ENCODE measurements at places on chromosomes 7 and 10.

GRCh38 chr7:143235561-143235960 lies 13.7 kb downstream of the TAS2R40 start:
- DNase-seq, result no peak

DNA sequence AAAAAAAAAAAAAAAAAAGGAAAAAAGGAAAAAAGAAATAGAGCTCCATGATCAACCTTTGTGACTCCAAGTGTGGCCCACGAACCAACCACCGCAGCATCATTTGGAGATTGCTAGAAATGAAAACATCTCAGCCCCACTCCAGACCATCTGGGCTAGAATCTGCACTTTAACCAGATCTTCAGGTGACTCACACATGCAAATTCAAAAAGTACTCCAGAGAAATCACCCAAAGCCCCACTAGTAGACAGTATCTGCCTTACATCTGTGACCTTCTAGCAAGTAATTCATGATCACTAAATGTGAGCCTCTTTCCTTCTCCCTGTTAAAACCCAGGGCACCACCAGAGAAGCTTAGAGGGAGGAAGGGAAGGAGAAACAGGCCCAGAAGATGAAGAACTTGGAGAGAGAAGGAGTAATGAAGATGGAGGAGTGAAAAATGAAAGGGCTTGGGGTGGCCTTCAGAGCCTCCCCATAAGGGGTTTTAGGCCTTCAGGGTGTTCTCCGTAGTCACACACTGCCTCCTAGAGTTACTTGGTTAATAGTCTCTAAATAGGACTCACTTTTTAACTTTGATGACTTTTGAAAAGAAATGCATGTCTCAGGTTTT lies 94.0 kb downstream of the SLC37A3 start:
- DNase-seq, result no peak

DNA sequence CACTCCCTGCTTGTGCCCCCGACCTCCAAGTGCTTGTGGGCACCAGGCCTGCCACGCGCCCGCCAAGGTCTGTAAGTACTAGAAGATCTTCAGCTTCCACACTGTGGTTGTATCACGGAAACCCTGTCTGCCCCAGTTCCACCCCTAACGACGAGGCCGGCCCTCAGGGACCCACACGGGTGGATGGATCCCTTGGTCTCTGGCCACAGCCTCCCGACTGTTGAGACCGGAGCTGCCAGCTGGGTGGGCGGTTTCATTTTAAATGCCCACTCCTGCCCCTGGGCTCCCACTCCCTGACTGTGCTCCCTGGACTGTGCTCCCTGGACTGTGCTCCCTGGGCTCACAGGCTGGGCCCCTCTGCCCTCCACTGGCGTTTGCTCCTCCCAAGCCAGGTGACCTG lies 50.1 kb downstream of the DPYSL4 start:
- DNase-seq, result no peak

DNA sequence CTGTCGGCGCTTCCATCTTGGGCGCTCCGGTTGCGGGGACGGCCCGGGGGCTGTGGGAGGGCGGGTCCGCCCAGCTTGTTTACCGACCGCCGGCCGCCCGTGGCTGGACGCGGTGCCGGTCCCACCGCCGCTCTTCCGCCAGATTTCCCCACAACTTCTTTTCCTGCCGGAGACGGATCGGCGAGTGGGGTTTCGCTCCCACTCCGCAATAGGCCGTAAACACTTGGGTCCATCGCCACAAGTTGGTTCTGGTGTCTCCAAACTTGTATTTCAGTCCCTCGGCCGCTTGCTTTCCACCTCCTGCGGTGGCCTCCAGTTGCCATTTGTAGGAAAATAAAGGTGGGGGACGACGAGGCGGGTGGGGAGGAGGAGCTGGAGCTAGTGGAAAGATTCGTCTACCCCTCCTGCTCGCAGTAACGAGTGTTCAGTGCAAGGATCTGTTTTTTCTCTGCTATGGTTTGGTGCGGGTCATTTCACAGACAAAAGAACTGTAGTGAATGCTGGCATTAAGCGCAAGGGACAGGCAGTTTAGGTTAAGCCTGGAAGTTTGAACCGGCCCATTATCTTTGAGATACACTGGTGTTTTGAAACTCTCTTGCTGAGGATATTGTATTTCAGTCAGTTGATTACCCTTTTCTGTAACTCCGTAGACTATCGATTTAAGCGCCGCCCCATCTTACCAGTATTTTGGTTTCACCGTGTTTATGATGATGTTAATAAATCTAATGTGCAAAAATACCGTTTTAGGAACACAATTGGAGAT lies 24.3 kb upstream of the ZRANB1 start:
- no peak for DNase-seq

- DNase-seq, result no peak
Observed at GRCh38 chr10:66917104-66917503, 8.7 kb upstream of the LRRTM3 start.

DNA sequence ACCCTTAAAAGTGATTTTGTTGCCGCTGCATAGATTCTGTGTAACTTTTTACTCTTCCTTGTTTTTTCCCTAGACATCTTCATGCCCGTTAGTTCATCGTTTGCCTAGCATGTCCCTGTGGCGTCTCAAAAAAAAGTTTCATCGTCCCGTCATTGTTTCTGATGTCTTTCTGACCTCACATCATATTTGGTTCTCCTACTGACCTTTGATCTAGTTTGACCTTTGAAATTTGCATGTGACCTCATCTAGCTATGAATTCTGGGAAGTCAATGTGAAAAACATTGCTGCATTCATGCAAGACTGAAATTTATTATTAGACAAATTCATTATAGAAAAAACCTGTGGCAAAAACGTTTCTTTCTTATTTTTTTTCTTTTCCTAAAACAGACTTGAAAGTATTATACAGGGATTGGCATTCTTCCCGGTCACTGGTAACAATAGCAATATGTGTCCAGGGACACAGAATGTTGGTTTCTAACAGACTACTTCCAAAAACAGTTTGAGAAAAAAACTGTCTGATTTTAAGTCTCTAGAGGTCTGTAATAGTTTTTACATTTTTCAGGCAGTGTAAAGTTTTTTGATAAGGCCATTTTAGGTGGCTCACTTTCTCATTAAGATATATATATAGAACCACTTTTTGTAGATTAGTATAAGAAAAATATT lies 280.9 kb downstream of the USP6NL start:
- DNase-seq, result no peak

DNA sequence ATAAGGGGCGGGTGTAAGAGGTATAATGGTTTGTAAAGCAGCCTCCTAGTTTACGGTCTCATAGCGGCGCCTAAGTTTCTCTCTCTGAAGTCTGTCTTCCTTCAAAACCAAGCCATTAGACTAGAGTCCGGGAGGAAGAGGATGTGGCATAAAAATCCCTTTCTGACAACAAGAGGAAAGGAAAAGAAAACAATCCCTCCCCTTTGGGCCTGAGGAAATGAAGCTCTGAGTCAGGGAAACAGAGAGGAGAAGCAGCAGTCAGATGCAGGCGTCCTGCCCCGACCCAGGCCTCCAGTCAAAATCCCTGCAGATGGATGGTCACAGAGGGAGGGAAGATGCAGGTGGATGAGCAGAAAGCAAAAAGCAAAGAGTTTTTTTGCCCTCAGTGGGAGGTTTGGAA lies 23.7 kb downstream of the PARP12 start:
- DNase-seq, result no peak

- DNase-seq, result no peak
Observed at GRCh38 chr7:108454674-108455550, 1.3 kb downstream of the NRCAM start.

GRCh38 chr7:158495786-158496185 lies 91.8 kb downstream of the PTPRN2 start:
- DNase-seq, result no peak

DNA sequence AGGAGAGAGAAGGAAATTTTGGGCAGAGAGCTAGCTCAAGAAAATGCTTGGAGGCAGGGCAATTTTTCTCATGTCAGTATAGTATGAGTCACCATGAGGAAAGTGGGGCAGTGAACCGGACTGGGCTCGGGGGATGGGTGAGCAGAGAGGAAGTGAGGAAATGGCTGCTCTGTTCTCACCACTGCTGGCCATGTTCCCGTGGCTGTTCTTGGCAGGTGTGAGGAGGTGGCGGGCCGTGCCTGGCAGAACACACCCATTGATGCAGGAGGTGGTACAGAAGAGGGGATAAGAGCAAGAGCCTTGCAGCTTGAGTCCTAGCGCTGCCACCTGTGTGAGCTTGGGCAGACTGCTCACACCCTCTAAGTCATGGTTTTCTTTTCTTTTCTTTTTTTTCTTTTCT lies 304.4 kb upstream of the LYZL1 start:
- DNase-seq, result peak; percentile 21

DNA sequence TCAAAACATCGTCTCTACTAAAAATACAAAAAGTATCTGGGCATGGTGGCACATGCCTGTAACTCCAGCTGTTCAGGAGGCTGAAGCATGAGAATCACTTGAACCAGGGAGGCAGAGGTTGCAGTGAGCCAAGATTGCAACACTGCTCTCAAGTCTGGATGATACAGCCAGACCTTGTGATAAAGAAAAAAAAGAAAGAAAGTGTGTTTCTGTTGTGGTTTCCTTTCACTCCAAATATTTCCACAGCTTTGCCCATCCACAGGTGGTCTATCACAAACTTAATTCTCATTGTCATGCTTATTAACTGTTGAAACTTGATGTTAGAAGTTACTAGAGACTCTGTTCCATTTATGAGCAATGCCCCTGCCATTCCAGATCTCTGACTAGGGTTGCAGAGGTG lies 316.0 kb upstream of the SEMA3C start:
- no peak for DNase-seq

DNA sequence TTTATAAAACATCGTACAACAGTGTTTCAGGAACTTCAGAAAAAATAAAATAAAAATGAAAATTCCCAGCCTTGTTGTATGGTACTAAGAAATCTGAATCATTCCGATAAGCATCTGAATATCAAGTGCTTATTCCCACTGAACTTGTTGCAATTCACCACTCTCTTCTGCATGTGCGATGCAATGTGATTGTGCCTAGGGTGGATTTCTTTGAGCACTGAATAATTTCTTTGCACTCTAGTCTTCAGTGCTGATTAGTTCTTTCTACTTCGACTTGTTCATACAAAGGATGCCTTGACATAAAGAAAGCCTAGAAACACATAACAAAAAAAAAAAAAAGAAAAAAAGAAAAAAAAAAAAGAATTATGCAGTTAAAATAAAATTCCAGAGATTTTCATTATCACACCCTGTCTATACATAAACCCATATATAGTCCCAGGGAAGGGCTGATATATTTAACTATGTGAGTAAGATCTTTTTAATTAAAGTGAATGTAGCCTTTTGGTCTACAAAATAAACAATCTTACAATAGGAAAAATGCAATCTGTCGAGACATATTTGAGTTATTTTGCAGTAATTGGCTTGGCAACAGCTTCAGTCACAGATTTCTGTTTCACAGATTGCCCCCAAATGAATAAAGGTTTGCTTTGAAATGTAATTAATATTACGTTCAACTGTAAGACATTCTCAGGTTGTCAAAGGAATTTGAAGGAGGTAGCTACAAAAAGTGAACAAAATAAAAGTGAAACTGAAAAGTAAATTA lies 1118.9 kb upstream of the CELF2 start:
- no peak for DNase-seq

DNA sequence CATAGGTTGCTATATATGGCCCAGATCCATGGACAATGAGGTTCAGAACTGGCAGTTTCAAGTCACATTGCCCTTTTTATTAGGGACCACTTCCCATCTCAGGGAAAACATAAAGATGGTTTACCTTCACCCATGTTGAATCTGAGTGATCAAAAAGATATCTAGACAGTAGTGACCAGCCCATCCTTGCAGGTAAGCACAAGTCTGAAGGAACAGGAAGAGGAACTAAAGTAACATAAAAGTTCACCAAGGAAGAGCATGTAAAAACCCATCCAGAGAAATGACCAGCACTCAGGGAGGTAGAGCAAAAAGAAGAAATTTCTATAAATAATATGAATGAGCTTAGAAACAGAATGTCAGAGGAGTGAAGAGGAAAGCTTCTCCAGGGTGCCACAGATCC lies 382.5 kb downstream of the PARD3 start:
- DNase-seq, result no peak

DNA sequence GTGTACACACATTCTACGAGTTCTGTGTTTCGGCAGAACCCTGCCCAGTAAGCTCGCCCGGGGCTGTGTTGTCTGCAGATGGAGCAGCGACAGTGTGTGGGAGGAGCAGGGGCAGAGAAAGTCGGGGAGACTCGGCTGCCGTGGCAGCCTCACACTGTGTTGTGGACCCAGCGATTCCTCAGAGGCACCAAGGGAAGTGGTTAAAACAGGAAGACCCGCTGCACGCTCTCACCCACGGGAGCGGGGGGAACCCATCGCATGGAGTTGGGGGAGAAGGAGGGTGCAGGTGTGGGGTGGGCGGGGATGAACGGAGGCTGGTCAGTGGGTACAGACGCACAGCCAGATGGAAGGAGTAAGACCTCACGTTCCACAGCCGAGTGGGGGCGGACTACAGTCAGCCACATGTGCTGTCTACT lies 250.2 kb downstream of the ELFN1 start:
- no peak for DNase-seq

- DNase-seq, result no peak
Observed at GRCh38 chr10:106897719-106898118, 266.8 kb downstream of the SORCS1 start.

DNA sequence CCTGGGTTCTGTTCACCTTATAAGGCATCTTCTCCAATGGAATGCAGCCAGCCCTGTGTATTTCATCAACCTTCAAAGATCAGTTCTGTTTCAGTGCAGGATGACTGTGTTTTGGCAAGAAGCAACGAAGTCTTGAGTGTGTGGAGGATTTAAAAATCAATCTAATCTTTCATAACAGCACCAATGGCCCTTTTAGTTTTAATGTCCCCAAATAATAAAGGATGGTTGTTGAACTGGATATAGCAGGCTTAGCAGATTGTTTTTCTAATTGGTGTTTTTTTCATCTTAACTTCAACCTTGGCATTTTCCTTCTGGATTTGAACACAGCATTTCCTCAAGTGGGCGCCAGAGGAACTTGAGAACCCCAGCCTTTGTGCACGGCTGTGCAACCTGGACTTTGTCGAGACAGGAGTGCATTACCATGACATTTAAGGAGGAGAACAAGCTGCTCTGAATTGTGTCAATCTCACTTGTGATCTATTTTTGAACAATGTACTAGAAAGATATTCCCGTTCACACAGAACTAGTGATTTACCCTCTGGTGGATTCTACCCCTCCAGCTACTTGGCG lies 313.3 kb upstream of the AKR1E2 start:
- DNase-seq, result no peak

DNA sequence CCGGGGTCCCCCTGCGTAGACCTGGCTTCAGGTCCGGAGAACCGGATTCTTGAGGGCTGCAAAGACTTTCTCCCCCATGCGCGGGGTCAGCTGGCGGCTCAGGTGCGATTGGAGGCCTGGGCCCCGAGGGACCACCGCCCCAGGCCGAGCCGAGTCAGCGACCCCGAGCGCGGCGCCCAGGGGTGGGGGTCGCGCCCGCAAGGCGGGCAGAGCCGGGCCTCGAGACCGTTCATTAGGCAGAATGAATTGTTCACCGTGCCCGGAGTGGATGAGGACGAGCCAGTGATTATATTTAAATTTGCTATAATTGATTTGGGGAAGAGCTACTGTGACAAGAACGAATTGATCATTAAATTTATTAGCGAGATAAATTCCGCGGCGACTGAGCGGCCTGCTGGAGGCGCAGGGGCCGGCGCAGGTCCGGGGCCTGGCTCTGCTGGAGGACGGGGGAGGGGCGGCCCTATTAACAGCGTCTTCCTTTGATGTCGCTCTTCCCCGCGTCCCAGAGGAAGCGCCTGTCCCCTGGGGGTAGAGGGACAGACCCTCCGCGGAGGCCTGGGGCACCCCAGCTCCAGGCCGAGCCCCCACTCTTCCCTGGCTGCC lies 7.5 kb downstream of the MNX1 start:
- no peak for DNase-seq

Data from esophagus squamous epithelium (tissue), 5 donors.